KG1 (cell line): ENCODE measurements at places on chromosomes 1 and 21.

GRCh38 chr1:66043186-66043585, 250.5 kb downstream of the PDE4B start:
- DNase-seq = no peak

- DNase-seq = no peak
Observed at GRCh38 chr1:48203287-48203900, 19.1 kb upstream of the SLC5A9 start.

DNA sequence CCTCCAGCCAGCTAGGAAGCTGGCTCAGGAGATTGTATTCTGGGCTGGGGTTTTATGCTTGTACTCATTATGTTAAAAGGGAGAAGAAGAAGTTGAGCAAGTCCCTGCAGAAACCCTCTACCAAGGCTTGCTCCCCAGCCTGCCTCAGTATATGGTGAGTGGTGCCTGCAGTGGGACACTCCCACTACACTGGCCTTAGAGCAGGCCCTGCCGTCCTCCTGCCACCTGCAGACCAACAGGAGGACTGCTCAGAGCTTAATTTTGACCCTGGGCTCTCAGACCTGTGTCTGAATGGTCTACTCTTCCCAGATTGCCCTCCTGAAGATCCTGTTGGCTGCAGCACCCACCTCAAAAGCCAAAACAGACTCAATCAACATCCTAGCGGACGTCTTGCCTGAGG, 13.0 kb downstream of the STRIP1 start:
- no peak for DNase-seq

GRCh38 chr1:227379555-227379892, 61.2 kb upstream of the CDC42BPA start:
- no peak for DNase-seq

DNA sequence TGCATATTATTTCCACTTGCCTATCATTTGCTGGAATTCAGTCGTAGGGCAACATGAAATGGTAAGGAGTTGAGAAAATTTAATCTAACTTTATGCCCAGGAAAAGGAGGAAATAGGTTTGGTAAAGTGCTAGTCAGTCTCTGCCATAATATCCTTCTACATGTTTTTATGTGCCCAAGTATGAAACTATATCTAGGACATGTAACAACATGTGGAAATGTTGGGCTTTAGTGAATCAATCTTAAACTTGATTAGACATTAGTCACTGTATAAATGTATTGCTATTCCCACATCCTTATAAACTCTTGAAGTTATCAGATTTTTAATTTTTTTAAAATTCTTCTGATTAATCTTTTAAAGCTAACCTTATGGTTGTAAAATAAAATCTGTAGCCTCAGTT, 204.7 kb upstream of the ZRANB2 start:
- DNase-seq = no peak

GRCh38 chr1:169576241-169576934, 9.9 kb downstream of the F5 start:
- DNase-seq = no peak

- no peak for DNase-seq
Observed at GRCh38 chr1:91736715-91737615, 149.0 kb downstream of the TGFBR3 start.

GRCh38 chr1:222105393-222105737, 363.5 kb upstream of the DUSP10 start:
- no peak for DNase-seq

GRCh38 chr1:224219612-224220059, 36.6 kb downstream of the DEGS1 start:
- DNase-seq = no peak

- no peak for DNase-seq
Observed at GRCh38 chr1:76006234-76006633, 68.3 kb upstream of the ST6GALNAC3 start.

- no peak for DNase-seq
Observed at GRCh38 chr1:70496181-70496580, 85.1 kb downstream of the CTH start.

- no peak for DNase-seq
Observed at GRCh38 chr1:54950006-54950368, 30.4 kb upstream of the TMEM61 start.

GRCh38 chr1:192807211-192808162, 1.4 kb upstream of the RGS2 start:
- DNase-seq = no peak

- DNase-seq = no peak
Observed at GRCh38 chr21:45846373-45847160, 135.0 kb upstream of the COL6A1 start.

GRCh38 chr1:25677193-25677773, 60.7 kb downstream of the MAN1C1 start:
- no peak for DNase-seq

DNA sequence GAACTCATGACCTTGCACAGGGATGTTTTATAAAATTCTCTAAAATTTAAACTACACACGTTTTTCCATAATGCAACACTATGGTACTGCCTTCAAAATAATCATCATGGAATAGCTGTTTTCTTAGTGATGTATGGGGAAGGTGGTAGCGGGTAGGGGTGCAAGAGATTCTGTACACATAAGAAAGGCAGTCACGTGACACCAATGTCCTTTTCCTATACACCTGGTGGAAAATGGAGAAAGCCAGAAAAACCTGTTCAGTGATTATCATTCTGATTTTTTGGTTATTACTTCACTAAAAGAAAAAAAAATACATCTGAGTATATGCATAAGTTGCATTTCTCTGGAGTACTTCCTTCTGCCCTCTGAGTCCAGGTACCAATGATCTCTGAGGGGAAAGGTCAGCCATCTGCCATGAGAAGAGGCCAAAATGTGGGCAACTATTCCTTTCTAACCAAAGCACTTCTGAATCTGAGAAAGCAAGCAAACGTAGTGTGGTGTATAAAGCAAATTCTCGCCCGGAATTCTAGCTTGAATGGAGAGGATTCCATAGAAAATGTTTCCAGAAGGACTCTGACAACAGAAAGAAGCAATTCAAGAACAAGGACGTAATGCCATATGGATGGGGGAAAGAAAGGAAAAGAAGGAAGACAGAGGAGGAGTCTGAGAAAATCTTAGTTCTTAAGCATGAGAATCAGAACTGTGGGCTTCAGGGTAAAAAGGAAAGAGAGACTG, 137.3 kb downstream of the RERE start:
- no peak for DNase-seq

DNA sequence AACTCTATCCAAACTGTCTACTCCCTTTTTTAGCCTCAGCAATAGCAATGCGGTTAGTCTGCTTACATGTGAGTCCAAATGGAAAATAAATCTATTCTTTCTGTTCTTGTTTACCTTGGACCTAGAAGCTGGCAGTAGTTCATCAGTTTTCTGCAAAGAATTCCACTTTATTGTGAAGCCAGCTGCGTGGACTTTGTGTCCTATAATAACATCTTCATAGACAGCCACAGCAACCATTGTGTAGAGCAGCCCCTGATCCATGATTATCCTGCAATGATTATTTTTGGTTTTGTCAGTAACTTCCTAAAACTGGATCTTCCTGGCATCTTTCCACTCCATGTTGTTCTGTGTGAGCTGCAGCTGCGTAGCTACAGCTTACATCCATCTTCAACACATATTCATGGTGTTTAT, 408.7 kb downstream of the NUF2 start:
- no peak for DNase-seq

DNA sequence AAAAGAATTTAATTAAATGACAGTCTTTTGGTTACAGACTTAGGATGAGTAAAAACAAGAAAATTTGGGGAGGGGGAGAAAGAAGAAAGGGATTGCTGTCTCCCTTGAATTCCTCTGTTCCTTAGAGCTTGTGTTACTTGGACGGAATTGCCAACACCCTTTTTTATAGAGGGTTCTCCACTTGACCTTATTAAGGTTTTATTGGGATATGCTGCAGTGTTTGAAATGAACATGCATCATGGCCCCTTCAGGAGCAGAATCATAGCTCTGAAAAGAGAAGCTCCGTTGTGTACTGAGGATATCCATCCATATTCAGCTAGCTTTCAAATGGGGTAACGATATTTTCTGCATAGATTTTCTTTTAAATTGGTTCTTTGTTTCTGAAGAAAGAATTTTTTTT, 48.2 kb upstream of the DNASE2B start:
- DNase-seq = no peak

DNA sequence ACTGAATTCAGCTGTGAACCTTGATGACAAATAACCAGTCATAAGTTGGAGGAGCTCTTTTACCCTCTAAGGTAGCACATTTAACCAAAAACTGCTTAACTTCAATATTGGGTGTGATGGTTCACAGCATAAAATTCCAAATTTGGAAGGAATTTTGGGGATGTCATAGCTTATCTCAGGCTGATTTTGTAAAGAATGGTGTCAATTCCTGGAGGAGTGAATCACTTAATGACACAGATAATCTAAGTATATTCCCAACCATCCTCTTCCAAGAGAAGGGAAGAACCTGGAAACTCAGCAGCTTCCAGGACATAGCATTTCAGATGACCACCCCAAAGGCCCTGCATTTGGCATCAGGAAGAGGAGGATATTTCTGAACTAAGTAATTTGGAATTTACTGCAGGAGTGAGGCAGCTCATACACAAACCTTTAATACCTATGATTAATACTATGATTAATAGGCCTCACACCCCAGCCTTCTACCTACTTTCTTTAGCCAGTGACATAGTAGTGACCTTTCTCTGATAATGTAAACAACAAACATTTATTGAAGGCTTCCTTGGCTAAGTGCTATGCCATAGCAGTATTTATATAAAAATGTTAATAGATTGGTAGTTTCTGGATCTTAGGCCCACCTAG, 14.5 kb downstream of the GLUL start:
- no peak for DNase-seq

GRCh38 chr1:182664296-182664695, 20.1 kb downstream of the RGS8 start:
- no peak for DNase-seq

- no peak for DNase-seq
Observed at GRCh38 chr21:40568807-40569206, 278.2 kb downstream of the DSCAM start.

DNA sequence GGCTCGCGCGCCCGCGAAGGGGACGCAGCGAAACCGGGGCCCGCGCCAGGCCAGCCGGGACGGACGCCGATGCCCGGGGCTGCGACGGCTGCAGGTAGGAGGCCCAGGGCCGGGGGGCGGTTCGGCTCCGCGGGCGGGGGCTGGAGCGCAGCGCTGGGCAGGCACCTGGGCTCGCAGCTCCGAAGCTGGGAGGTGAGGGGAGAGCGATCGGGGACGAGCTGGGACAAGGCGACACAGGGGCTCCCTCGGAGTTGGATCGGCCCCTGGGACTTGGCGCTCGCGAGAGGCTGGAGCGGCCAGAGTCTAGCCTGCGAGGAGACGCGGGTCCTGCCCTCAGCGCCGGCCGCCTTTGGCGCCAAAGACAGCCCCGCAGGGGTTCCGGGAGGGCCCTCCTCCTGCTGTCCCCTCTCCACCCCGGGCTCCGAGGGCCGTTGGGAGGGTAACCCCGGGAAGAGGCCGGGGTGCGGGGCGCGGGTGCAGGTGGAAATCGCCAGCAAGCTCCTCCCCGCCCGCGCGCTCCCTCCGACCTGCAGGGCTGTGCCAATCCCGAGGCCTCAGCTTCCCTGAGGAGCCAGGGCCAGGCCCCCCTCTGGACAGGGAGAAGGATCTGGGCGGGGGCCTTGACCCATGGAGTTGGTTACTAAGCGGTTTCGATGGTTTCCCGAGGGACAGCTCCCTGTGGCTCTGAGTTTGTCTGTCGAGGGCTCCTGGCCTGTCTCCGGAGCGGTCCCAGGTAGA, 401 bp downstream of the TP73 start:
- no peak for DNase-seq

GRCh38 chr1:236862615-236863211, 67.6 kb downstream of the MTR start:
- no peak for DNase-seq

- no peak for DNase-seq
Observed at GRCh38 chr1:116919802-116920201, 10.1 kb downstream of the PTGFRN start.

- DNase-seq = no peak
Observed at GRCh38 chr1:184392067-184392466, 5.2 kb downstream of the C1orf21 start.

DNA sequence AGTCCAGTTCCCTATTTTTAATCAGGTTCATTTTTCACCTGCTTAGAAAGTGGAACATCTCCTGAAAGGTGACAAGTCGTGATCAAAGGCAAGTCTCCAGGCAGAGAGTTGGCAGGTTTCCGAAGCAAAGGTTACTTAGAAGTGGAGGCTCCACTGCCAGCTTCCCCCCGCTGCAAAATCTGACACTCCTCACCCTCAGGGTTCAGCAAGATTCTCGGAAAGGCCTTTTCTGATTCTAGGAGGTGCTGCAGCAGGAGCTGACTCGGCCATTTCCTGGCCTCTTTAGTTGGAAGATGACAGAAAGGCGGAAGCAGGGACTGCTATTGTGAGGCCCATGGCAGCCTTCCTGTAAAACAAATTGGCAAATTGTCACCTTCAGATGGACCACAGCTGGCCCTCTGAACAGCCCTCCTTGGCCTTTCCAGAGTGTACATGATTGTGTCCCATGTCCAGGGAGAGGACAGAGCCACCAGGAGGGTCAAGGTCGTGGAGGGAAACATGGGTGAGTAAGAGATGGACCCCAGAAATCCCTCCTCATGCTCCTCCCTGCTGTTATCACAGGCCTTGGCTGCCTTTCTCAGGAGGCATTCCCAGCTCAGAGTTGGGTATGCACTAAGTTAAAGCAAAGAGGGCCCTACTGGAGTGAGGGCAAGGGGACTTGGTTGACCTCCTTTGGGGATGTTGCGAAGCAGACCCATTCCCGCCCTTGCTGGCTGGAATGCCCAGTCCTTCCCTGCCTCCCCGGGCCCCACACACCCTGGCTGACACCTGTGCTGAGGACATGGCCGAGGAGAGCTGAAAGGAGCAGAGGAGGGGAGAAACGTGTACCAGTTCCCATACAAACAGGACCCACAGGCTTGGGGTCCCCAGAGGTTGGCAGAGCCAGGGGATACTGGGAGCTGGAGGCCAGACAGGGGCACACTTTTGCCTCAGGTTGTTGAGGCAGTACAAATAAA, 115.5 kb upstream of the IRF2BP2 start:
- DNase-seq = peak; percentile 51

GRCh38 chr21:16841975-16842695, 670.7 kb upstream of the CXADR start:
- DNase-seq = no peak

GRCh38 chr1:202005958-202006357, 4.4 kb upstream of the ELF3 start:
- no peak for DNase-seq

DNA sequence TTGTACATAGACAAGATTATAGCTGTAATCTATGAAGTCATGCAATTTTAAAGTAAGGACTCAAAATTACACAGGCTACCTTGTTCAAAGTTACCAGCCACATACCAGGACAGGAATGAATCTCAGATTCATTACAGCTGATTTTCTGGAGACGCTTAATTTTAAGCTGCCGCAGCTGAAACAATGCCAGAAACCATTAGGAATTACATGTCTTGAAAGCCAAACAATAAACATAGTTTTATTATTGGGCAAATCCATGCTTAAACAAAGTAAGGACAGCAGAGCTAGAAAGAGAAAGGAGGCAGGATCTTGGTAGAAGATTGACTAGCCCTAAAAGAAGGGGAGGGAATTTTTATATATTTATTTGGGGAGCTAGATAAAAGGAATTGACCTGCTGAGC, 19.2 kb upstream of the CD1D start:
- DNase-seq = no peak
